ENCODE measurements at places on chromosomes 1 and 21. TPM values are rescaled to one million over a fixed set of nuclear protein-coding genes. Genes with fewer than 3 reads are reported as not detected.

CFHR3 gene
- polyA plus RNA-seq: 0.09 TPM

GPR61 gene
- not detected for polyA plus RNA-seq

UHMK1 gene
- 57.3 TPM for polyA plus RNA-seq

MIA3 gene
- 41.5 TPM for polyA plus RNA-seq

WDR26 gene
- polyA plus RNA-seq: 35.2 TPM

ESRRG gene
- 2.5 TPM for polyA plus RNA-seq

MAP1LC3C gene
- 1.3 TPM for polyA plus RNA-seq

VANGL2 gene
- 0.18 TPM for polyA plus RNA-seq

- no peak overlapping the region for H3K27ac ChIP-seq
- DNase-seq: no peak
- no peaks in the 10 kb centered on the region for H3K27me3 ChIP-seq
- H3K36me3 ChIP-seq: no peaks in the 10 kb centered on the region
Observed at GRCh38 chr1:197937381-197937780, 20.2 kb downstream of the LHX9 start.

GRCh38 chr1:181221078-181221477 lies 132.6 kb downstream of the IER5 start:
- H3K27me3 ChIP-seq: no peaks in the 10 kb centered on the region
- no peak for DNase-seq
- no peaks in the 10 kb centered on the region for H3K4me1 ChIP-seq
- H3K4me3 ChIP-seq: no peak overlapping the region

- H3K27ac ChIP-seq: no peak overlapping the region
- H3K4me3 ChIP-seq: no peak overlapping the region
- H3K4me1 ChIP-seq: no peaks in the 10 kb centered on the region
- no peaks in the 10 kb centered on the region for H3K27me3 ChIP-seq
- DNase-seq: no peak
Observed at GRCh38 chr1:241330619-241331327, 26.2 kb downstream of the RGS7 start.

DNA sequence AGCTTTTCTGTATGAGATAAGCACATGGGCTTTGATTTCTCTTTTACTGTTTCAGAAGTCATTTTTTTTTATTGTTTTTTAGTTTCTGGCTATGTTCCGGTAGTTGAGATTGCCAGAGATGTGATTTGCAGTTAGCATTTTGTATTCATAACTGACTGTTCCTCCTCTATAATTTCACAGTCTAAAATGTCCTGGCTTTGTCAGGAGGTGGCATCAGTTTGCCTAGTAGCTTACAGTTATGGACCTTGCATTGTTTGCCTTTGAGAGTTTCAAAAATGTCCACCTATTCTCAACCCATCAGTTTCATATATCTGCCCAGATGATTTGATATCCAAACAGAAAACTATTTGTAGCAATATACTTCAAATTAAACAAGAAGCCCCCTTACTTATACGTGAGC lies 39.5 kb upstream of the ST6GALNAC3 start:
- H3K27me3 ChIP-seq: no peaks in the 10 kb centered on the region
- H3K36me3 ChIP-seq: no peaks in the 10 kb centered on the region
- no peak for DNase-seq
- no peak overlapping the region for H3K27ac ChIP-seq

DNA sequence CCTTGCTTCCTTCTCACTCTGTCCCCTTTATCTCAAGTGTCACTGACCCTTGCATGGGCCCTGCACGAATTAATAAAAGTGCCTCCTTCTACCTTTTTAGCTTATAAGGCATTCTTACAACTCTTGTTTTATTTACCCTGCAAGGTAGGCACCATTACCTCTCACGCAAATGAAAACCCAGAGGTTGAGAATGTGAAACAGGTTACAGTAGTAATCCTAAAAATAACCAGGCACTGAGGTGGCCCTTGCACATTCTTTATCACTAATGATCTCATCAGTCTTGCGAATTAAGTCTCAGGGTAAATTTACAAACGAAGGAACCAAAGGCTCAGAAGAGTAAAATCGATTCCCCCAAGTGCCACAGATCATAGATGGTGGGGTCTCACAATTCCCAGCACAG lies 3.7 kb downstream of the GLIS1 start:
- H3K27ac ChIP-seq: no peak overlapping the region
- H3K4me3 ChIP-seq: no peak overlapping the region
- no peaks in the 10 kb centered on the region for H3K36me3 ChIP-seq
- peaks cover 12% of the 10 kb centered on the region for H3K4me1 ChIP-seq
- peaks cover 43% of the 10 kb centered on the region for H3K27me3 ChIP-seq

- H3K36me3 ChIP-seq: no peaks in the 10 kb centered on the region
- H3K4me1 ChIP-seq: peaks cover 11% of the 10 kb centered on the region
- no peak overlapping the region for H3K4me3 ChIP-seq
- no peak overlapping the region for H3K27ac ChIP-seq
Observed at GRCh38 chr1:48558366-48558765, 86.4 kb upstream of the SPATA6 start.

- no peaks in the 10 kb centered on the region for H3K36me3 ChIP-seq
- no peak for DNase-seq
- H3K27ac ChIP-seq: no peak overlapping the region
- no peaks in the 10 kb centered on the region for H3K27me3 ChIP-seq
- no peak overlapping the region for H3K4me3 ChIP-seq
- H3K4me1 ChIP-seq: no peaks in the 10 kb centered on the region
Observed at GRCh38 chr1:56911098-56911938, 54.5 kb downstream of the C8B start.

- no peak overlapping the region for H3K4me3 ChIP-seq
- no peaks in the 10 kb centered on the region for H3K27me3 ChIP-seq
- H3K27ac ChIP-seq: no peak overlapping the region
- no peaks in the 10 kb centered on the region for H3K36me3 ChIP-seq
- DNase-seq: no peak
Observed at GRCh38 chr1:92458146-92458545, 28.6 kb downstream of the GFI1 start.

GRCh38 chr1:11833497-11833896 lies 14.1 kb downstream of the NPPA start:
- H3K27me3 ChIP-seq: no peaks in the 10 kb centered on the region
- no peak overlapping the region for H3K27ac ChIP-seq
- no peaks in the 10 kb centered on the region for H3K4me1 ChIP-seq
- DNase-seq: no peak

GRCh38 chr1:59322814-59323213 lies 25.9 kb downstream of the FGGY start:
- H3K27ac ChIP-seq: no peak overlapping the region
- peaks cover 15% of the 10 kb centered on the region for H3K4me1 ChIP-seq
- H3K36me3 ChIP-seq: no peaks in the 10 kb centered on the region
- H3K4me3 ChIP-seq: no peak overlapping the region

- H3K27ac ChIP-seq: peak overlapping the region; percentile 23
- H3K27me3 ChIP-seq: no peaks in the 10 kb centered on the region
- H3K4me1 ChIP-seq: peaks cover 22% of the 10 kb centered on the region
- no peak overlapping the region for H3K4me3 ChIP-seq
- no peaks in the 10 kb centered on the region for H3K36me3 ChIP-seq
Observed at GRCh38 chr1:205515781-205516253, 11.3 kb downstream of the CDK18 start.

GRCh38 chr1:18794051-18794450 lies 65.4 kb downstream of the TAS1R2 start:
- no peak for DNase-seq
- H3K27me3 ChIP-seq: no peaks in the 10 kb centered on the region
- H3K27ac ChIP-seq: no peak overlapping the region
- H3K4me1 ChIP-seq: no peaks in the 10 kb centered on the region
- no peaks in the 10 kb centered on the region for H3K36me3 ChIP-seq

DNA sequence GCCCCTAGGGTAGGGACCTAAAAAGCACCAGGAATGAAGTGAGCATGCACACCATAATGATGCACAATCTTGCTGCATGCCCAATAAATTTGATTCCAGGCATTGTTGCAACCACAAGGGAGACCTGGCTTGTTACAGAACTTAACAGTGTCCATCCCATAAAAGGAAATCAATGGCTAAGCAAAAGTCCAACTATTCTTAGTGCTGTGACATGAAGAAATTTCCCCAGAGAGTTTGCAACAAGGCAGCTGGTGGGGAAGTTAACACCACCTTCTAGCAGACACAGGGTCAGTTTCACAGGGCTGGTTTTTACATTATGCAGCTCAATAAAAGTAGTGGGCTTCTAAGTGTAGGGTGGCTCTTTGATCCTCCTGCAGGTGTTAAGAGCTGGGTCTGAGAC lies 221.1 kb downstream of the KCNJ6 start:
- no peak overlapping the region for H3K4me3 ChIP-seq
- peaks cover 2% of the 10 kb centered on the region for H3K27me3 ChIP-seq
- H3K27ac ChIP-seq: no peak overlapping the region
- no peak for DNase-seq
- no peaks in the 10 kb centered on the region for H3K36me3 ChIP-seq

DNA sequence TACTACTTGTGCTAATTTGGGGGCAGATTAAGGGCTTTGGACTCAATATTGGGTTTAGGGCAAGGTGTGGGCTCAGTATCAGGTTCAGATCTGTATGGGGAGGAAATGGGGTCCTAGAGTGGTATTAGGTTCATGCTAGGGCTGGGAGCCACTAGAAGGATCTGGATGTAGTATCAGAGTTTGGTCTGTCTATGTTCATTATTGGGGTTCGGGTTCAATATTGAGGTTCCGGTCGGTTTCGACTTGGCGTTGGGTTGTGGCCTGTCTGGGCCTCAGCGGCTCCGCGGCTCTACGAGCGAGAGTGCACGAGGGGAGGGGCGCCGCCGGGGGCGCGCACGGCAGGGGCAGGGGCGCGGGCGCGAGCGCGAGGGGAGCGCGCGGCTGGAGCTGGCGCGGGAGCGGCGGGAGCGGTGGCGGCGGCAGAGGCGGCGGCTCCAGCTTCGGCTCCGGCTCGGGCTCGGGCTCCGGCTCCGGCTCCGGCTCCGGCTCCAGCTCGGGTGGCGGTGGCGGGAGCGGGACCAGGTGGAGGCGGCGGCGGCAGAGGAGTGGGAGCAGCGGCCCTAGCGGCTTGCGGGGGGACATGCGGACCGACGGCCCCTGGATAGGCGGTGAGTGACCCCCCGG lies at the start of gene PTPRF:
PTPRF (plus strand) TSS at position 401 of the 624 bp plus-strand sequence. CDS start 14,193 bp downstream, outside the sequence.
- no peak for DNase-seq
- peak within 1 kb of the TSS; percentile 69 for H3K4me3 ChIP-seq
- H3K36me3 ChIP-seq: no peaks in the 10 kb centered on the region
- H3K4me1 ChIP-seq: peaks cover 8% of the 10 kb centered on the region

DNA sequence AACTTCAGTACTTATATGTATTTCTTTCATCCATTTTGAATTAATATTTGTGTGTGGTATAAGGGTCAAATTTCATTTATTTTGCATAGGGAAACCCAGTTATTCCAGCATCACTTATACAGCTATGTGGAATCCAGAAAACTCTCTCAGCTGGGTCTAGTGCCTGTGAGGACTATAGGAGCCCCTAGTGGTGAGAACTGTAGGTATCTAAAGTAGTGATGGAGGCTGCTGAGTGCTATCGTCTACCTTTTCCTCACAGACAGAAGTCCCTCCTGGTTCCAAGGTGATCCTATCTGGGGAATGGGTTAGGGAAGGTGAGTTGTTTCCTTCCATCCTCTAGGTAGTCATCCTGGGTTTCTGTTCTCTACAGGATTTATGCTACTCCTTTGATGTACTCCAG lies 352.0 kb upstream of the C1orf87 start:
- H3K27ac ChIP-seq: no peak overlapping the region
- no peak overlapping the region for H3K4me3 ChIP-seq
- no peaks in the 10 kb centered on the region for H3K36me3 ChIP-seq
- H3K27me3 ChIP-seq: no peaks in the 10 kb centered on the region
- no peak for DNase-seq

DNA sequence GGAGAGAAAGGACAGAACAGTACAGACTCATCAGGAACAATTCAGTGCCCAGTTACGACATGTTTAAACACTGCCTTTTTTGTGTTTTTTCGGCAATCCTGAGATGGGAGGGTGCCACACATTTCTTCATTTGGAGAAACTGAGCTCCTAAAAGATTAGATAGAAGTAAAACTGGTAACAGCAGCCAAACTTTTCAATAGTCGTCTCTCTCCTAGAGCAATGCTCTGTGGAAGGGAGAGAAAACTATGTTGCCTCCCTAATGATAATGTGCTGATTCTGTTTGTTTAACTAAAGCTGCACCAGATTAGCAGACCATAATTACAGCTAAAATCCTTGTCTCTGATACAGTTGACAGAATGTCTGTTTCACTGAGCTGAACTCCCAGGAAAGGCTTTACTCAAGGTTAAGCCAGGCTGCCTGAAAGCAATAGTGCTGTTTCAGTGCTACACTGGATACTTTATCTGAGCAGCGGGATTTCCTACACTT lies 76.2 kb upstream of the CXADR start:
- no peak overlapping the region for H3K27ac ChIP-seq
- H3K4me3 ChIP-seq: no peak overlapping the region
- H3K27me3 ChIP-seq: no peaks in the 10 kb centered on the region
- no peaks in the 10 kb centered on the region for H3K4me1 ChIP-seq

GRCh38 chr1:236785477-236785876 lies 9.6 kb upstream of the MTR start:
- no peaks in the 10 kb centered on the region for H3K27me3 ChIP-seq
- no peak overlapping the region for H3K4me3 ChIP-seq
- H3K4me1 ChIP-seq: no peaks in the 10 kb centered on the region
- no peaks in the 10 kb centered on the region for H3K36me3 ChIP-seq
- no peak for DNase-seq

DNA sequence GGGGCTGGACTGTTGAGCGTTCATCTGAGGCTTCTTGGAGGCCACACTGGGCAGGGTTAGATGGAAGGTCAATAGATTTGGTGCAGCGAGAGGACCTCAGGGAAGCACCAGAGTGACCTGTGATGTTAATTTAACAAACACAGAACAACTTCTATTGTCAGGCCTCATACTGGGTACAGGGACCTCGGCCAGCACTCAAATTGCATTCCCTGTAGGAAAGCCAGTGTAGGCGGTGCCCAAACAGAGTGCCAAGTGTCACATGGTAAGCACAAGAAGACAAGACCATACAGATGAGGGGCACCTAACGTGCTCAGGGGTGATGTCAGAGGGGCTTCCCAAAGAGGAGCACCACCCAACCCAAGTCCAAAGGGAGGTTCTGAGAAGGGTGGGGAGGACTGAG lies 1.3 kb downstream of the TMEM269 start:
- peaks cover 19% of the 10 kb centered on the region for H3K36me3 ChIP-seq
- DNase-seq: no peak
- no peak overlapping the region for H3K4me3 ChIP-seq
- H3K4me1 ChIP-seq: no peaks in the 10 kb centered on the region
- H3K27me3 ChIP-seq: no peaks in the 10 kb centered on the region
- no peak overlapping the region for H3K27ac ChIP-seq

DNA sequence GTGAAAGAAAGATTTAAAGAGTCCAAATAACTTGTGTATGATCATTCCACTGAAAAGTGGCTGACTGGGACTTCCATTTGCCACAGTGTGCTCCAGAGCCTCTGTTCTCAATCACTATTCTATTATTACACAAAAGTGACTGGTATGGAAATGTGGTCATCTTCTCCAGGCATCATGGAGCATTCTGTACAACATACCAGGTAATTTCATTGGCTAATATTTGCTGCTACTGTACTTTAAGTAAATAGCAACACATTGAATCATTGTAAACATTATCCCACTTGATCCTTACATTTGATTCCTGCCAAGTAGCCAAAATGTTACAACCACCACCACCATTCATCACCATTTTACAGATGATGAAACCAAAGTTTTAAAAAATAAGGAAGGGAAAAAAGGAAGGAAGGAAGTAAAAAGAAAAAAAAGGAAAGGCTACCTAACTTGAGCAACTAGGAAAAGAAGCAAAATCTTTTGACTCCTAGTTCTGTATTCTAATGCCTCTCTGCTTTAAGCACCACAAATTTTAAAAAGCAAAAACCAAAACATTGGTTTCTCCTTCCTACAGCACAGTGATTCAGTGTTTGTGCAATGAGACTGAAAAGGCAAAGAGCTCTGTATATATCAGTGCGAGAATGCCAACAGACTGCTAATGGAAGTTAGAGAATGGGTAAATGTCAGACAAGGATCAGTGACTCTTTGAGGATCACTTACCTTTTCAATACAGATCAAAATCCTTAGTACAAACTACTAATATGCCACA lies 361.4 kb upstream of the PTBP2 start:
- H3K36me3 ChIP-seq: no peaks in the 10 kb centered on the region
- no peak overlapping the region for H3K4me3 ChIP-seq
- no peak for DNase-seq
- no peaks in the 10 kb centered on the region for H3K27me3 ChIP-seq
- H3K4me1 ChIP-seq: no peaks in the 10 kb centered on the region
